ENCODE measurements at places on chromosomes 2 and 18.

- no peak for DNase-seq
Measured at GRCh38 chr2:124832521-124832920, 807.4 kb downstream of the CNTNAP5 start.

- no peak for DNase-seq
Measured at GRCh38 chr2:60513191-60513590, 40.3 kb downstream of the BCL11A start.

DNA sequence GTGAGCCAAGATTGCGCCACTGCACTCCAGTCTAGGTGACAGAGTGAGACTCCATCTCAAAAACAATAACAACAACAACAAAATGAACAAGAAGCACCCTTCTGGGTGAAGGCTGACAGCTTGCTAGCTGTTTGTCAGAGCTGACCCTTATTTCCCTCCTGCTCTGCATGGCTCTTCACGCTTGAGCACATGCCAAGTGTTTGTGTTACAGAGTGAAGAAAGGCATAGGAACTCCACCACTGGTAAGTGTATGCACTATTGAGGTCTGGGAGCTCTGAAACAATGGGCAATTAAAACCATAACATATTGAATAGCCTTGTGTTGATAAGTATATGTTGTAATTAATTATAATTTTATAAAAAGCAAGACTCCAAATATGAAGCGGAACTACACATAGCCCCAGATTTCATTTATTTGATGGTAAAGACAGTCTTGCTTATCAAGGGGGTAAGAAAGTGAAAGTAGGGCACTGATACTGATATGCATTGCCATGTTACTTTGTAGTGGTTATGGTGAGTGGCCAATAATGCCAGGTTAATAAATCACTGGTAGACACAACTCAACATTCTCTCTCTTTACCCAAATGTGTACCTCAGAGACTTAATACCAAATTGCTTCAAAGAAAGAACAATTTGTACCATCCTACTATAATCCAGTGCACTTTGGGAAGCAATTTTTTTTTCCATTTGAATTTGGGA lies 163.4 kb downstream of the VWC2L start:
- no peak for DNase-seq

DNA sequence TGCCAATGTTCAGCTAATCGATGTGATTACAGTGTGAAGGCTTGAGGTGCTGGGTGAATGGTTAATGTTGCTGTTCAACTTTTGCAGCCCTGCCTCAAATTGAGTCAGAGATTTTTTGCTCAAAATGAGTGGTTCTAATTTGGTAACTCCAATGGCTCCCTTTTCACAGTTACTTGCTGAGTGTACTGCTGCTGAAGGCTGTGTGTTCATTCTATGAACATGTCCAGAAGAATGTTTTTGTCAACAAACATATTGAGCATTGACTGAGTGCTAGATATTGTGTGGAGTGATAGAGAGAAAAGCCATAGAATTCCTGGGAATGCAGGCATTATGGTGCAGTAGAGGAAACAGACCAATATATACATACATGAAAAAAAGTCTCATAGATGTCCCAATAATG lies 39.0 kb upstream of the TCF4 start:
- DNase-seq: no peak

GRCh38 chr2:128607440-128607839 lies 288.8 kb upstream of the HS6ST1 start:
- DNase-seq: no peak
